H4 (cell line): ENCODE measurements at places on chromosomes 11 and 22. TPM values are rescaled to one million over a fixed set of nuclear protein-coding genes. Genes with fewer than 3 reads are reported as not detected.

- no peak for DNase-seq
Observed at GRCh38 chr11:1835671-1836010, 851 bp downstream of the SYT8 start.

- no peak for DNase-seq
Observed at GRCh38 chr11:108967571-108967970, 302.7 kb downstream of the DDX10 start.

GRCh38 chr11:76781807-76782530, 1.2 kb upstream of the TSKU start:
- no peak for DNase-seq

DNA sequence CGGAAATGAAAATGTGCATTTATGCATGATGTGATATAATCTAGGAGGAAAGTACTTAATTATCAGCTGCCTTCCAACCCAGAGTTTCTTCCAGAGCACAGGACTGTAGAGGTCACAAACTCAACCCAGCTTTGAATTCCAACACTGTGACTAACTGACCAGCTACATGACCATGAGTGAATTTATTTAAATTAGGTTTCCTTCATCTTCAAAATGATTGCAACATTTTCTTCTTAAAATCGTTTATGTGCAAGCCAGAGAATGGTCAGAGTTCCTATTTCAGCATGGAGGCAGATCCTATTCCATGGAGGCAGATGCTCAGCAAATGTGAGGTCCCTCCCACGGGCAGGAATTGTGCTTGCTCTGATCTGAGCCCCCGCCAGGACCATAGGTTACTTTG, 42.4 kb downstream of the OSBP start:
- DNase-seq, result no peak

- DNase-seq, result peak; percentile 73
Observed at GRCh38 chr11:28834877-28835276, 726.7 kb downstream of the METTL15 start.

- DNase-seq, result no peak
Observed at GRCh38 chr11:90845126-90845525, 622.3 kb upstream of the CHORDC1 start.

- no peak for DNase-seq
Observed at GRCh38 chr11:130792772-130793171, 123.5 kb downstream of the SNX19 start.

GRCh38 chr22:34308101-34308500, 387.8 kb upstream of the LARGE1 start:
- no peak for DNase-seq

DNA sequence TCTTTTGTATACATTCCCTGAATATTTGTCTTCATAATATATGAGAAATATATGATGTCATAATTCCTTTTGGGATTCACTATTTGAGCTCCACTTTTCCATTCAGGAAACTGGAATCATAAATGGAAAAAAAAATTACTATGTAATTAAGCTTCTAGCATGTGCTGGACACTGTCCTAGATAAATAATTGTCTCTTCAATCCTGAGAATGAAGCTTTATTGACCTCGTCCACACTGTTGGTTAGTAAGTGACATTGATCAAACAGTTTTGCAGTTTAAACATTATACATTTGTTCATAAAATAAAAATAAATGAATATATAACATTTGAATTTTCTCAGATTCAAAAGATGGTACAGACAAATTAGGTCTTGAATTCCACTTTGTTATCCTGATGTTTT, 1691.2 kb downstream of the LRRC4C start:
- no peak for DNase-seq

DNA sequence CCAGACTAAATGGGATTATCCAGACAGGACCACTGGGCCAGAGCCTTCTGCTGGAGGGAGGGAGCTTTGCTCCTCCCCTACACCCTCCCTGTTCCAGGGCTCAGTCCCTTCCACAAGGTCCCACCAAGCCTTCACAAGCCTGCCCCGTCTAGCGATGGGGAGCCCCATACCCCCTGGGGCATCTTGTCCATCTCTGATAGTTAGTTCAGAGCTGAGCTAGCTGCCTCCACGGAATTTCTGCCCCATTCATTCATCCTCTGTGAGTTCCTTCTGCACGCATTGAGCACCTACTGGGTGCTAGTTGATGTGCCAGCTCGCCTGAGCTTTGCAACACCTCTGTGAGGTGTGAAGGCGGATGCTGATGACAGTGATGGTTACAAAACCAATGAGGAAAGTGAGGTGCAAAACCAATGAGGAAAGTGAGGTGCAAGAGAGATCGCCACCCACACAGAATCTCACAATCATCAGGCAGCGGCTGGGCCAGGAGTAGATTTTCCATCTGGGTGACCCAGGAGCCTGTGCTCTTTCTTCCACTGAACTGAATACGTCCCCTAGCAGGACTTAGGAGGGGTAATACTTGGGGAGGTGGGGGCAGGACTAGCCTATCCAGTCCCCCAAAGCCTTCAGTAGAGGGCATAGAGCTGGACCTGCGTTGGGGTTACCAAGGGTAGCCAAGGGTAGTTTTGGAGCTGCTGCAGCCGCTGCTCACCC, 21.5 kb upstream of the CBX7 start:
- no peak for DNase-seq

GRCh38 chr22:49090061-49090852, 737.4 kb downstream of the BRD1 start:
- DNase-seq, result no peak

GRCh38 chr22:19374410-19374809, 57.1 kb downstream of the HIRA start:
- no peak for DNase-seq

DNA sequence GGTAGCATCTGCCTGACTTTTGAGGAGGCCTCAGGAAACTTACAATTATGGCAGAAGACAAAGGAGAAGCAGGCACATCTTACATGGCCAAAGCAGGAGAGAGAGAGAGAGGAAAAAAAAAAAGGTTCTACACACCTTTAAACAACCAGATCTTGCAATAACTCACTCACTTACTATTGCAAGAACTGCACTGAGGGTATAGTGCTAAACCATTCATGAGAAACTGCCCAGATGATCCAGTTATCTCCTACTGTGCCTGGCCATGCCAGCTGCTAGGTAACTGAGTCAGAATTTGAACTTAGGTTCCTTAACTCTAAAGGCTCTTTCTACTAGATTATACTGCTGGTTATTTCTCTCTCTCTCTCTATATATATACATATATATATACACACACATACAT, 7.3 kb downstream of the HORMAD2 start:
- no peak for DNase-seq

GRCh38 chr22:45731041-45731797, 59.6 kb downstream of the ATXN10 start:
- no peak for DNase-seq

DNA sequence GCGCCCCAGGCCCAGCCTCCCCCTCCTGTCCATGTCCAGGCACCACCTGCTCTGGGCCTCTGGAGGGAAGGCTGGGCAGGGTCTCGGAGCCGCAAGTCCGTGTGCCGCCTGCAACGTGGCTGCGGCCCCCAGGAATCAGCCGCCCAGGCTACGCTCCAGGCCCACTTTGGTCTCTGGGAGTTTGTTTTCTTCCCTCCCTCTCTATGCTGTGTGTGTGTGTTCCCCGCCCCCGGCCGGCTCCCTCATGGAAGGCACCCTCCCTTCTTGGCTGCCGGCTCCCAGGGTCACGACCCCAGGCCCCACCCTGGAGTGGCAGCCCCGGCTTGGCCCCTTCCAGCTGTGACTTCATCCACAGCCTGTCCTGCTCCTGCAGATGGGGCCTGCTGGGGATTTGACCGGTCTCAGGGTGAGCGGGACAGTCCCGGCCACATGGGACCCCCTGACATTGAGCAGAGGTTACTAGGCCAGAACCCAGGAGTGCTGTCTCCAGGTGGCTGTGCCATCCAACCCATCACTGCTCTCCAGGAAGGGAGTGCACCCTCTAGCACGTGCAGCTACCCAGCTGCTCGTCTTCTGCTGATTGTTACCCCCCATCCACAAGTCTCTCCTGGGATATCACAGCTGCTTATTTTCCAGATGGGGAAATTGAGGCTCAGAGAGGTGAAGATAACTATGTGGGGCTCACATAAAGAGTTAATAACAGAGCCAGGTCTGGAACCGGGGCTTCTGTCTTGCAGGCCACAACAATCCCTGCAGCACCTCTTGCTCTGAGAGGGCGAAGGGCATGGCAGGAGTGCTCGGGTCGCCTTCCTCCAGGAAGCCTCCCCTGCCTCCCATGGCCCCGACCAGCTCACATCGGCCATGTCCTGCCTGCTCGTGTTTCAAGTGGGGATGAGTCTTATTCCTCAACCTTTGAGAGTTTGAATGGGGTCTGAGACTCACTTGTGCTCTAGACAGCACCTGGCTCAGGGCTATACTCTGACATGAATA, 2.8 kb upstream of the LIF start:
- DNase-seq, result no peak

- DNase-seq, result no peak
Observed at GRCh38 chr11:123392844-123393243, 37.2 kb upstream of the GRAMD1B start.

DNA sequence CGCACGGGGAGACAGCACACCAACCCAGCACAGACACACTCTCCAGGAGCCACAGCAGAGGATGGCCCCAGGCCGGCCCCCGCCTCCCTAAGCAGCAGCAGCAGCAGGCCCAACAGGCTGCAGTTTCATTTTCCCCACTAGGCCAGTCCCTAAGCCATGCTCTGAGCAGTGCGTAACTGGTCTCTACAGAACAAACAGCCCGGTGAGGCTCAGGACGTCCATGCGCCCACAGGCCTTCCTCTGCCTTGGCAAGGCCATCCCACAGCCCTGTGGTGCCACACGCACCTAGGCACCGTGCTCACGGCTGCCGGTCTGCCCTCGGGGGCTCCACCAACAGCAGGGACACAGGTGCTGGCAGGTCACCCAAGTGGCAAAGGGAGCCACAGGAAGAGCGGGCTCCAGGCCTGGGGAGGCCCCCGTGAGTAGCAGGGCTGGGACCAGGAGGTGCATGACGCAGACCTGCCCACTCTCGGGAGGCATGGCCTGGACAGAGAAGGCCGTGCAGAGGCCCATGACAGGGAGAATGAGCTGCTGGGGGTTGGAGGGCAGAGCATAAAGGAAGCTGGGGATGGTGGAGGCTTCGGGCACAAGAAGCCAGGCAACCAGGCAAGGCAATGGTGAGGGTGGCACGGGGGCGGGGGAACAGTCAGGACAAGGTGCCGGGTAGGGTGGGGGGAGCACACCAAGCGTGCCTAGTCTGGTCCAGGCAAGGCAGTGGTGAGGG, 1.4 kb upstream of the MOB2 start:
- DNase-seq, result no peak

DNA sequence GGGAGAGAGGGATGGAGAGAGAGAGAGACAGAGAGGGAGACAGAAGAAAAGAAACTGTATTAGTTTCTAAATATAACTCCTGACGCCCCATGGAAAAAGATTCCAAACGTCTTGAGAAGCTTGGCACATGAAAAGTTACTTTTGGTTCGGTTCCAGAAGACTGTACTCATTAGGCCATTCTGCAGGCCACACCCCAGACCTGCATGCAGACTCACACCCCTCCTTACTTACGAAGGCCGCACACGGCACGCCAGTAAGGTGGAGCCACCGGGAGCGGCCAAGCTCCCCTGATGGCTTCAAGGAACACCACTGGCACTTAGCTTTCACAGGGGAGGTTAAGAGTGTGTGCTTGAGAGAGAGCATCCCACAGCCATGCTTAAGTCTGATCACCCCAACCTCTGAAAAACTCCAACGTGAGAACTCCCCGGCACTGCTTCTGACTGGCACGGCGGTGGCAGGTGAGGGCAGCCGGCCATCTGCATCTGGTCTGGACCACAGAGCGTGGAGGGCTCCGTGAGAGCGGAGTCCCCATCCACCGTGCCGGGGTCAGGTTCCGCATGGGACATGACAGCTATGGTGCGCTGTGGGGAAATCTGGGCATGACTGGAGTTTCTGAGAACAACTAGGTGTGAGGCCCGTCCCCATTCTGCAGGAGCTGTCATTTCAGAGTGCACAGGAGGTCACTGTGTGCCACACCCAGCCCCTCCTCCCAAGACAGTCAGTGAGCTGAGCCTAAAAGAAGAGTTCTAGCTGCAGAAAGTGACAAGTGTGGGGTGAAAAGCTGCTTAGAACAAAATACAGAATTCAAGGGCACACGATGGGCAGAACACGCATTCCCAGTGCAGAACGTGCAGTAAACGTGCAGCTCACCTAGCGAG, 62.4 kb downstream of the MYH9 start:
- peak; percentile 78 for DNase-seq

GRCh38 chr11:95093548-95093947, 3.9 kb downstream of the ENDOD1 start:
- DNase-seq, result no peak

- DNase-seq, result no peak
Observed at GRCh38 chr11:73875380-73875779, 1.3 kb downstream of the COA4 start.

DNA sequence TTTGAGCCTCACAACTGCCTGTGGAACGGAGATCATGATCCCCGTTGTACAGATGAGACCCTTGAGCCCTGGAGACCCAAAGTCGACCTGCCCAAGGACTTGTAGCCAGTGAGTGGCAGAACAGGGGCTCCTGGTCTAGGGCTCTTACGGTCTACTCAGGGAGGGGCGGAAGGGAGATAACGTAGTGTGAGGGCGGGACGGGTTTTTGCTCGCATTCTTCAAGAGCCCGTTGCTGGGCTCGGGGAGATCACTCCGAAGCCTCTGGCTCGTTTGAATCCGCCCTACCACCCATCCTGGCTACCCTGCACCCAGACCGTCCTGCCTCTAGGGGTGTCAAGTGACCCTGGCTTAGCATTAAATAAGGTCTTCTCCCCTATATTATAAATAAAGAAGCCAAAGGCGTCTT, 639 bp downstream of the CRY2 start:
- no peak for DNase-seq

GRCh38 chr11:60118338-60118737, 29.9 kb downstream of the MS4A2 start:
- DNase-seq, result no peak

Gene GRIA4
- total RNA-seq, result 1.0 and 24.9 TPM in 2 replicates

Gene LDHAL6A
- total RNA-seq, result not detected in 2 replicates

Gene FOLH1
- total RNA-seq, result 1.5 and 4.6 TPM in 2 replicates

Gene MMP26
- not detected in 2 replicates for total RNA-seq

Gene TNNI2
- not detected in 2 replicates for total RNA-seq

Gene RASSF10
- total RNA-seq, result not detected in 2 replicates

Gene GGT5
- total RNA-seq, result not detected in 2 replicates

Gene GTSE1
- 13.5 and 13.9 TPM in 2 replicates for total RNA-seq

Gene PLXNB2
- 42.4 and 53.2 TPM in 2 replicates for total RNA-seq

Gene STIM1
- 22.1 and 22.7 TPM in 2 replicates for total RNA-seq
